Activated T-helper 2 cell treated with anti-CD3 and anti-CD28 coated beads, Interferon-gamma antibody, Interleukin-2, Interleukin-4, amounts not matched to agents 10 μg/mL and 5 μg/mL and 100 μg/mL, durations not matched to agents 14 hours and 24 hours and 36 hours (primary cell): ENCODE measurements at places on chromosomes 2 and 18. TPM values are rescaled to one million over a fixed set of nuclear protein-coding genes. Genes with fewer than 3 reads are reported as not detected.
A peak's percentile ranks its signal among the peaks of the same experiment; 100 is the strongest.

GRCh38 chr2:15808204-15808910 lies 132.0 kb upstream of the MYCN start:
- DNase-seq = no peak
- H3K4me3 ChIP-seq = no peak overlapping the region
- no peaks in the 10 kb centered on the region for H3K4me1 ChIP-seq
- no peaks in the 10 kb centered on the region for H3K27me3 ChIP-seq
- no peak overlapping the region for H3K27ac ChIP-seq

- peak; percentile 34 for DNase-seq
- H3K27me3 ChIP-seq = no peaks in the 10 kb centered on the region
- no peak overlapping the region for H3K27ac ChIP-seq
Observed at GRCh38 chr18:4106407-4107033, 348.6 kb downstream of the DLGAP1 start.

- H3K27me3 ChIP-seq = no peaks in the 10 kb centered on the region
- H3K4me3 ChIP-seq = no peak overlapping the region
- H3K27ac ChIP-seq = no peak overlapping the region
- no peaks in the 10 kb centered on the region for H3K36me3 ChIP-seq
Observed at GRCh38 chr2:145595296-145595695, 1075.4 kb upstream of the ZEB2 start.

- peaks cover 29% of the 10 kb centered on the region for H3K4me1 ChIP-seq
- no peak overlapping the region for H3K4me3 ChIP-seq
- DNase-seq = no peak
- H3K27ac ChIP-seq = no peak overlapping the region
- peaks cover 29% of the 10 kb centered on the region for H3K36me3 ChIP-seq
Observed at GRCh38 chr2:100367163-100367562, 44.9 kb upstream of the LONRF2 start.

RAB6C gene
- total RNA-seq = not detected in 2 replicates

NEUROD1 gene
- total RNA-seq = not detected in 2 replicates

GRCh38 chr2:6454286-6454990 lies 411.3 kb downstream of the CMPK2 start:
- no peak for DNase-seq
- H3K4me3 ChIP-seq = no peak overlapping the region
- no peaks in the 10 kb centered on the region for H3K27me3 ChIP-seq
- no peaks in the 10 kb centered on the region for H3K36me3 ChIP-seq
- H3K27ac ChIP-seq = no peak overlapping the region

- H3K4me3 ChIP-seq = no peak overlapping the region
- no peak overlapping the region for H3K27ac ChIP-seq
- H3K27me3 ChIP-seq = no peaks in the 10 kb centered on the region
- no peak for DNase-seq
- no peaks in the 10 kb centered on the region for H3K36me3 ChIP-seq
Observed at GRCh38 chr2:163701399-163702195, 34.2 kb downstream of the FIGN start.

SERPINB10 gene
- total RNA-seq = not detected in 2 replicates

- H3K27ac ChIP-seq = no peak overlapping the region
- H3K4me1 ChIP-seq = no peaks in the 10 kb centered on the region
Observed at GRCh38 chr2:74694281-74694680, 40.2 kb downstream of the SEMA4F start.

CCDC74B gene
- 0.94 and 1.1 TPM in 2 replicates for total RNA-seq

- H3K27ac ChIP-seq = peak overlapping the region; percentile 96
- peak overlapping the region; percentile 93 for H3K4me3 ChIP-seq
- H3K4me1 ChIP-seq = peaks cover 50% of the 10 kb centered on the region
Observed at GRCh38 chr2:165795011-165795410, 964 bp upstream of the GALNT3 start.
